Heart right ventricle (tissue), 16 donors: ENCODE measurements at places on chromosomes 2 and 18. TPM values are rescaled to one million over a fixed set of nuclear protein-coding genes. Genes with fewer than 3 reads are reported as not detected.
A peak's percentile ranks its signal among the peaks of the same experiment; 100 is the strongest.

DNA sequence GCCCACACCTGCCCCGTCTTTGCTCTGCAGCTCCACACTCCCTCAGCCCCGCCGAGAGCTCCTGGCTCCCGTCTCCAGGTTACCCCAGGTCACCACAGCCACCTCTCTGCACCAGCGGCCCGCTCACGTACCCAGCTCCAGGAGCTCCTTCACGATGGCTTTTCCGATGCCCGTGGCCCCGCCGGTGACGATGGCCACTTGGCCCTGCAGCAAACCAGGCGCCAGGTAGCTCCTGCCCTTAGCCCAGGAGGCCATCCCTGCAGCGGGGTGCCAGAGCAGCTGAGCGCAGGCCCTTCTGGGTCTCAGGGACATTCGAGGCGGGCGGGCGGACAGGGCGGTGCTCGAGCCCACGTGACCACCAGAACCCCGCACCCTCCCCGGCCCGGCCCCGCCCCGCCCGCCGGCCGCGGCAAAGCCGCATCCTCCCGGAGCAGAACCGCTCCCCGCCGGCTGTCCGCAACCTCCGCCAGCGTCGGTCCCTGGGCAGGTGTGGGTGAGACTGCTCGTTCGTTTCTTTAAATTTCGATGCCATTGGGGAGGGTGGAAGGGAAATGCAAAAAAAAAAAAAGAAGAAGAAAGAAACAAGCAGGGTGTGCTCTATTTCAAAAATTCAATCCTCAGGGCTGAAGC lies at the start of the genes PECR and TMEM169:
TSS of gene PECR (minus strand) at position 323 of the 630 bp plus-strand sequence. CDS start at position 255, 68 bp downstream.
TSS of gene TMEM169 (plus strand) at position 433 of the 630 bp plus-strand sequence. CDS start 14,045 bp downstream, outside the sequence.
- DNase-seq, result peak; percentile 84

DNA sequence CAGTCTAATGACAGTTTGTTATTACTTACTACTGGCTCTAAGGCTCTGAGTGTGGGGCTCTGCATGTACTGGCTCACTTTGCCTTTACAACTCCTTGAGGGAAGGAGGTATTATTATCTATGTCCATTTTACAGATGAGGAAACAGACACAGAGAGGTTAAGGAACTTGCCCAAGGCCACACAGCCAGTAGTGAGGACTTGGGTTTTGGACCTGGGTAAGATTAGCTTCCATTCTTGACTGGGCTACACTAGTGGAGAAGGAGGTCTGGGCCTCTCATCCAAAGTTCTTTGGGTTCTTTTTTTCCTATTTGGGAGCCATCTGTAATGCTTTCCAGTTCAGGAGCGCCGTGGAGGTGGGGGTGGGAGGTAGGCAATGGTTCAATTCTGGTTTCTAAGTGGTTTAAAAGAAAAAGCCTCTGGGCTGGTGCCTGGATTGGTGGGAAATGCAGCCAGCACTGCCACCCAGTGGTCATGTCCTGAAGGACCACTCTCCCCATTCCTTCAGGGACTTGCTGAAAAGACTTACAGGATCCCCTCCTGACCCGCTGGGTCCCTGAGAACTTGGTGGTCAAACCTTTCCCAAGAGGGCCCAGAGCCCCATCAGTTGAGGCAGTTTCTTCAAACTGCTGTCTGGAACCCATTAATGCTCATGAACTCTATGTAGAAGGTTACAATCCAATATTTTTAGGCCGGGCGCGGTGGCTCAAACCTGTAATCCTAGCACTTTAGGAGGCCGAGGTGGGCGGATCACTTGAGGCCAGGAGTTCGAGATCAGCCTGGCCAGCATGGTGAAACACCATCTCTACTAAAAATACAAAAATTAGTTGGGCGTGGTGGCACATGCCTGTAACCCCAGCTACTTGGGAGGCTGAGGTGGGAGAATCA lies 38.6 kb upstream of the NOTO start:
- DNase-seq, result peak; percentile 66

Gene FOXI3
- not detected for polyA plus RNA-seq

Gene INHA
- polyA plus RNA-seq, result 4.0 TPM

Gene MALL
- 6.8 TPM for polyA plus RNA-seq

DNA sequence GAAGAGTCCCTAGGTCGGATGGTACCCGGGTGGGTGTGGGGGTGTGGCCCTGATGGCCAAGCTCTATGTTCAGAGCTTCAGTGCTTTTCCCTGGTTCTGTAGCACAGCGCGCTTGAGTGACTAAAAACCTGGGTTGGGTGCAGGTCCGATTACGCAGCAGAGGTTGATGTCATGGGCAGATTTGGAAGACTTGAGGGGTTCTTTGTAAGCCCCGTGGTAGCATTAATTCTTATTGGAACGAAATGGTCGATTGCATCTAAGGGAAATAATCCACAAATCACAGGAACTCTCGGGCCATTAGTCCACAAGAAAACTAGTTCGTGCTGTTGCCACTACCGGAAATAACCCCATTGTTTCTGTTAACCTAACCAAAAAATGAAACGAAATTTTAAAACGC lies 9.0 kb downstream of the HOXD8 start:
- no peak for DNase-seq

DNA sequence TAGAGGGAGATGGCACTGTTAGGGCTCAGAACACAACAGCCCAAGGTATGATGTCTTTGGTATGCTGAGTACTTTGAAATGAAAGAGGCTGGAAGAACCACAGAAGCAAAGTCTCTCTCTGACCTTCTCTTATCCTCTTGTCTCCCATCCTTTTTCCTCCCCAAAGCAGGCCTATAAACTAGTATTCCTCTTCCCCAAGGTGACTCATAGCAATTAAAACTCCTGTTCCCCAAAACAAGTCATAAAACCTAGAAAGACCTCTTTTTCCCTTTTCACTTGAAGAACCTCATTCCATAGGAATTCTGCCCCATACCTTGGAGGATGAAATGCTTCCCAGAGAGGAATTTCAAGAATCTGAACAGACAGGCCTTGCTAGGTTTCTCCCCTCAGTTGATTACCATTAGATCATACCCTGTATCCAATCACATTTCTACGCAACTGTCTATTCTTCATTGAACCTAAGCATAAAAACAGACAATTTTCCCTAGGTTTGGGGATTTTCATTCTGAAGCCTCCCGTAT lies 25.7 kb downstream of the MDH1 start:
- no peak for DNase-seq

- no peak for DNase-seq
These were observed 32.5 kb upstream of the WIPF1 start for GRCh38 chr2:174630107-174630506.

- no peak for DNase-seq
These were observed 34.9 kb downstream of the OSBPL1A start for GRCh38 chr18:24362757-24363156.

DNA sequence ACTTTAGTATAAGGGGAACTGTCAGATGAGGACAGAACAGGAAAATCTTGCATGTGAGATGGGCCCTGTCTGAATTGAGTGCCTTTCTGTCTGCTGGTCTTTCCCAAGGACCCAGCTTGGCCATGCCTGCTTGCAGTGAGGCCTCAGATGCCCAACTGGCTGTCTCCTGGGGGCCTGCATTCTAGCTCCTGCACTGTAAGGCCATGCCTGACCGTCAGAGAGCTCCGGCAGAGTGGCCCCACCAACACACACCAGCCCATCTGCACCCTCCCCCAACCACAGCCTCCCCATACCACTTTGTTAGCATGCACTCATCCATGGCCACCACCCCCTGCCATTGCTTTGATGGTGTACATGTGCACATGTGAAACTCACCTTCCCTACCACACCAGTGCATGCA lies 190.4 kb upstream of the RPRM start:
- DNase-seq, result no peak

DNA sequence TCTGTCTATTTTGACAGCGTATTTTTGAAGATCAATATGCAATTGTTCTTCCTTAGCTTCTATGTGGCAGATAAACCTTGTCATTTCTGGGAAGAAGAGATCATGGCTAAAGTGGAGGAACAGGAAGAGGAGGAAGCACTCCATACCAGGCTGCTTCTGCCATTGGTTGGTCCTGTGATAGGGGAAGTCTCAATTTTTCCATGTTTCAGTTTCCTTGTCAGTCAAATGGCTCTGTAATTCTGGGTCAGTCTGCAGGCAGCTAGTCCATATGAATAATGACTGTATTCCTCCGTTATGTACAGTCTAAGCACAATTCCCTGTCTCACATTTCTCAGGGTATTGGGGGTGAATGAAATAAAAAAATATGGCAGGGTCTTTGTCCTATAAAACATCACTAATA lies 277.6 kb upstream of the CXCR4 start:
- no peak for DNase-seq

- DNase-seq, result no peak
These were observed 37.2 kb downstream of the GALNT1 start for GRCh38 chr18:35618696-35619095.

GRCh38 chr2:189641002-189641401 lies 20.3 kb upstream of the ASNSD1 start:
- DNase-seq, result no peak

Gene UGT1A7
- not detected for polyA plus RNA-seq

DNA sequence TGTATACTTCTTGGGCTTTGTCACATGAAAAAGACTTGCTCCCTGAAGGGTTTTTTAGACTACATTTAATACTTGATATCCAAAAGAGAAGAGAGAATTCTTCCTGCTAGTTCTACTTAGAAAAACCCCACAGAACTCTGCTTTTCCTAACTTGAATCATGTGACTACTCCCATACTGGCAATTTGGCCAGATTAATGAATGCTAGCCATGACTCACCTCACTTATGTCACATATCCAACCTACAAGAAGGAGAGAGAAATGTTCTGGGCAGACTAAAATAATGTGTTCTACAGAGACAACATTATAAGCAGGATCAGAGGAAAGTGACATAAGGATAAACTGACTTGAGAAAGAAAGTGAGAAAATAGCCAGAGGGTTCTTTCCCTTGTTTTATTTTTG lies 249.3 kb upstream of the GULP1 start:
- DNase-seq, result no peak

GRCh38 chr18:62860062-62860461 lies 144.7 kb downstream of the PHLPP1 start:
- no peak for DNase-seq

Gene ABCB11
- polyA plus RNA-seq, result 0.07 TPM

DNA sequence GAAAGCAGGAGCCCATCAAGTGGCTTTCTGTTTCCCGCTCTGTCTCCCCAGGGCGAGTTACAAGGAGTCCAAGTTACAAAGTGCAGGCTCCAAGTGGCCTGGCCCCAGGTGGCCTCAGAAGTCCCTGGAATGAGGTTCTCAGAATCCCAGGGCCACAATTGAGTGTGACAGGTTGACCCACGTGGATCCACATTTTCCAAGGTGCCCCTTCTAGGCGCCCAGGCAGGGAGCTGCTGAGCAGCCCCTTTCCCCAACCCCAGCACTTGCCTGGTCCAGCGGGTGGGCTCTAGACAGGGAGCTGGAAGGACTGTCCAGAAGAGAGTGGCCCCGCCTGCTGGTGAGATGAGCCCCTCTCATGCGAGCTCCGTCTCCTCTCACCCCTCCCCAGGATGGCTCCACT lies 253.4 kb downstream of the CYP26B1 start:
- DNase-seq, result no peak

- no peak for DNase-seq
These were observed 82.1 kb downstream of the MAP4K4 start for GRCh38 chr2:101779656-101780055.

Gene CCDC85A
- polyA plus RNA-seq, result 1.5 TPM

DNA sequence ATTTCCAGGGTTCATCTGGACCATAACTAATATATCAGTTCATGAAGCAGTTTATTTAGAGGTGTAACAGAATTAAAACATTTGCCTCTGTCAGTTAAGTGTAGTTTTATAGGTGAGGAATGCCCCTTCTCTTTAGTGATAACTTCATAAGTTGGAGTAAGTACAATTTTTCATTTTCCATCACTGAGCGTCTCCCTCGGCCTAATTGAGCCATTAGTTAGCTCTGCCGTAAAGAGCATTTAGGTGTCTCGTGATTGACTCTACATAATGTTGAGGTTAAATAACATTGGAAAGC lies 88.4 kb downstream of the UGGT1 start:
- no peak for DNase-seq

DNA sequence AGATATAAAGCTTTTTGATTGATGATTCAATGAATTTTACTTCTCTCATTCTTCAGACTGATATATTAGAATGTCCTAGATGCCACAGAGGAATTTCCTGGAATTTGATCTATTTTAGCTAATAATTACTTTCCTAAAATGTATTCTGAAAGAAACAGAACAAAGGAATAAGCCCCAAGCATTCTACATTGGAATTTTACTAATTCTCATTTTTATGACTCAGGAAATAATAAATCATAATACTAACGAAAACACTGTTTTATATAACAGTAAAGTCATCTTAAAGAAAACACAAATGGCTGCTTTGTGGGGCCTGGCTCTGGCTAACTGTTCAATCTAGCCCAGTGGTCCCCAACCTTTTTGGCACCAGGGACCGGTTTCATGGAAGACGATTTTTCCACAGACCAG lies 68.6 kb upstream of the LPIN2 start:
- DNase-seq, result no peak

GRCh38 chr2:235485362-235485761 lies 8.5 kb upstream of the AGAP1 start:
- no peak for DNase-seq

DNA sequence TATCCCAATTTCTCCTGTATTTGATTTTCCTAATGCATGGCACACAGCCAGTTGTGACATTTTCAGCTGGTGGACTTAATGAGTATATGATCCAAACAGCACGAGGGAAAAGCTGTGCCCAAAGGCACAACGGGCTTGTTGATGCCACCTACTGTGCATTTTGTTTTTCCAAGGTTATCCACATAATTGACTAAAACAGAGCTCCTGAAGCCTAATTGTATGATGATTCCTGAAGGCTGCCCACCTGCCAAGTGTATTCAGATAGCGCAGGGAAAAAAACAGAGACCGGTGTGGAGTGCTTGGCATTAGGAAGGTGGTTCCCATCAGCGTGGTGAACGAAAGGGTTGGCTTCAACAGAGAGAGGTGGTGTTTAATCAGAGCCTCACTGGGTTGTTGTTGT lies 14.9 kb downstream of the RBMS1 start:
- no peak for DNase-seq

DNA sequence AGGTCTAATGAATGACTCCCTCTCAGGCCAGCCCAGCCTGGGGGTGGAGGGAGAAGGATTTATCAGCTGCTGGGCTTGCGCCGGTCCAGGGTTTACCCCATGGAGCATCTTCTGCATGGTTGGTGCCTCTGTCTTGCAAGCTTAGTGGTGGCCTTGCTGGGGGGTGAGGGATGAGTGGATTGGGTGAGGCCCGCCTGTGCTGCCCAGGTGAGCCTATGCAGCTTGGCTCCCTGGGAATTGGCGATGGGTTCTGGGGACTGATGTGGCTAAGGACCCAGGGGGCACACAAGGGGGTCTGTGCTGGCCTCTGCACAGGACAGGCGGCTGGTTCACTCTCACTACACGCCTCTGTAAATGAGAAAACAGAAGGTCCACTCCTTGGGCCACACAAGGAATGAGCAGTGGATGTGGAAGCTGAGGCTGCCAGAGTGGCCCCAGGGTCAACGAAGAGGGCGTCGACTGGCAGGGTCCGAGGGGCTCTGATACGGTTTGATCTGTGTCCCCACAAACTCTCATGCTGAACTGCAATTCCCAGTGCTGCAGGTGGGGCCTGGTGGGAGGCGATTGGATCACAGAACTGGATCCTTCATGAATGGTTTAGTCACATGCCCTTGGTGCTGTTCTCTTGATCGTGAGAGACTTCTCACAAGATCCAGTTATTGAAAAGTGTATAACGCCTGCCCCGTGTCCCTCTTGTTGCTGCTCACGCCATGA lies 151.6 kb upstream of the HDAC4 start:
- no peak for DNase-seq
